ENCODE measurements at places on chromosomes 12 and 14.

- DNase-seq, result no peak
Observed at GRCh38 chr14:78363008-78363407, 192.8 kb downstream of the NRXN3 start.

- DNase-seq, result no peak
Observed at GRCh38 chr14:88196925-88197324, 126.1 kb downstream of the KCNK10 start.

DNA sequence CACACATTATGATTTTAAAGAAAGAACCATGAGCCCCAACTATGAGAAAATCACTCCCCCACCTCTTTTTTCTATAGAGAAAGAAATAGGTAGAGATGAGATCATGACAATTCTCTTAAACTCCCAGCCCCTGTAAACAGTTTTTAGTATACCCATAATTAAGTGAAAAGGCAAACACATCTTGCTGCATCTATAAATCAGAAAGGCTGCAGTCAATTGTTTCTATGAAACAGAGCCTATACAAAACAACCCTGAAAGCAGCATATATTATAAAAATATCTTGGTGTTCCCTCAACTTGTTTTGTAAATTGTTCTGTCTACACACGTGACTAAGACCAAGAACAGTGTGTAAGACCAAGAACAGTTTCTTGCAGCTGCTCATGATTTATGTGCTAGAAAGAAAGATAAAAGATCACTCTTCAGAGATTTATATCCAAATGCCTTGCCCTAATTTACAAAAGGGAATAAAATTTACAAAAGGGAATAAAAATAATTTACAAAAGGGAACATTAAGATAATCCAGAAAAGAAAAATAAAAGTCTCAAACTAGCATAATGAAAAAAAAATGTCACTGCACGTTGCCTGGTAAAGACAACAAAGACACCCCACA is 4.8 kb downstream of the KITLG start:
- no peak for DNase-seq

DNA sequence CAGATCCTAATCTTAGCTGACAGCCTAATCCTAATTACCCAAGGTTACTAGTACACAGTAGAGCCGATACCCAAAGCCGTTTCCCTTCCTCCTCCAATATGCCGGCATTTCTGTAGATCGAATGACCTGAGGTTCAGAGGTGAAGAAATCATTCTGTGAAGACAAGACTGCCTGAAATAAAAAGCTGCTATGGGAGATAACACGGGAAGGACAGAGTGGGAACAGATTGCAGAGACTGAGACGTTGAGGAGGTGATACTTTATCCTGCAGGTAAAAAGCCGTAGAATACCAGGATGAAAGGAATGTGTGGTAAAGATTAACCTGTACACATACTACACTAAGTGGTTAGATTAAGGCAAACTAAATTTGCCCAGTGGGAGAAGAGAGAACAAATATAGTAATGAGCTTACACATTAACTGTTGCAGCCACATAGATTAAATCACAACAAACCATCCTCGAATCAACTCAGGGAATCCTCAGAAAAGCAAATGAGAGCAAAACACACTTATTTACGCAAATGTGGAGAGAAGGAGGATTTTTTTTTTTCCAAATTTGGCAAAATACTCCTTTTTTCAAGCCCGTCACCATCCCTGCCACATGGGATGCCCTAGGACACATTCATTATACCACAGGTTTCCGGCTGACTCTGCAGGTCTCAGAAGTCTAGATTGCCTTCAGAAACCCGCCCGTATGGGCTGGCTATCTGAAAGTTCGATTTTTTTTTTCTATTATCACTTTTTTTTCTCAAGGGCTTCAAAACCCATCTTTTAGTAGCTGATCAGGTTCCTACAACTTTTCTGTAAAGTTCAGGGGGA is 188.0 kb downstream of the TTC8 start:
- DNase-seq, result no peak

DNA sequence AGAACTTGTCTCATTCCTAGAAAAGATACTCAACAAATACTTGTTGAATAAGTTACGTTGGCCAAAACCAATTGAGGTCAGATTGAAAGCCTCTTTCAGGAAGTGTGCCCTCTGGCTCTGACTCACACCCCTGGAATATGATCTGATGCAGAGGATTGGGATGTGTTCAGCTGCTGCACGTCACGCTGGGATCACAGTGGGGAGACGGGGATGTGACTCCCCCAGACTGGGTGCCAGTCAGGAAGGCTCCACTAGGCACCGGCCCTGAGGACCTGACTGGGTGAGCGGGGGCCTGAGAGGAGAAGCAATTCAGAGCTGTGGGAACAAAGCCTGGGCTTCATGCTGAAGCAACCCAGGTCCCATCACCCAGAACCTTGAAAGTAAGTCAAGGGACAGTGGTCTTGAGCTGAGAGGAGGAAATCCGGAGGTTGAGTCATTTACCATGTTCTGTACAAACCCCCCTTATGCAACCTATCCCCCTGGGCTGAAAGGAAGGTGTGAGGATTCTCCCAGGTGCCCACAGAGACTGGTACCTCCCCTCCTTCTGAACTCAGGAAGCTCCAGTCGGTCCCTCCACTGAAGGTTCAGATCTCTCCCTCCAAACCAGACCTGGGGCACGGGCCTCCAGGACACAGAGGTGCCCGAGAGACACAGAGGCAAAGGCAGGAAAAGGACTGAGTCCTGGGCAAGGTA is 3.9 kb downstream of the CEBPE start:
- no peak for DNase-seq

DNA sequence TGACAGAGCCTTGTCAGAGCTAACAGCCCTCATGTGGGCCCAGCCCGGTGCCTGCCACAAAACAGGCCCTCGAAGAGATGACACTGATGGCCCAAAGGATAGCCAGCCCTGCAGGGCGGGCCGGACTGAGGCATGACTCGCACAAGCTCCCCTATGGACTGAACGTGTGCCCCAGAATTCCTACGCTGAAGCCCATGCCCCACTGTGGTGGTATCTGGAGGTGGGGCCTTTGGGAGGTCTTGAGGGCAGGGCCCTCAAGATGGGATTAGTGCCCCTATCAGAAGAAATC is 38.6 kb downstream of the CHGA start:
- no peak for DNase-seq

Measured in suprapubic skin (tissue), 4 donors.